ENCODE measurements at places on chromosomes 6 and 20.

GRCh38 chr6:13407709-13408695 is 79.4 kb downstream of the GFOD1 start:
- DNase-seq: peak; percentile 69

- DNase-seq: no peak
Observed at GRCh38 chr20:20795119-20795518, 82.7 kb upstream of the RALGAPA2 start.

- DNase-seq: no peak
Observed at GRCh38 chr6:12748815-12749521, 32.4 kb downstream of the PHACTR1 start.

DNA sequence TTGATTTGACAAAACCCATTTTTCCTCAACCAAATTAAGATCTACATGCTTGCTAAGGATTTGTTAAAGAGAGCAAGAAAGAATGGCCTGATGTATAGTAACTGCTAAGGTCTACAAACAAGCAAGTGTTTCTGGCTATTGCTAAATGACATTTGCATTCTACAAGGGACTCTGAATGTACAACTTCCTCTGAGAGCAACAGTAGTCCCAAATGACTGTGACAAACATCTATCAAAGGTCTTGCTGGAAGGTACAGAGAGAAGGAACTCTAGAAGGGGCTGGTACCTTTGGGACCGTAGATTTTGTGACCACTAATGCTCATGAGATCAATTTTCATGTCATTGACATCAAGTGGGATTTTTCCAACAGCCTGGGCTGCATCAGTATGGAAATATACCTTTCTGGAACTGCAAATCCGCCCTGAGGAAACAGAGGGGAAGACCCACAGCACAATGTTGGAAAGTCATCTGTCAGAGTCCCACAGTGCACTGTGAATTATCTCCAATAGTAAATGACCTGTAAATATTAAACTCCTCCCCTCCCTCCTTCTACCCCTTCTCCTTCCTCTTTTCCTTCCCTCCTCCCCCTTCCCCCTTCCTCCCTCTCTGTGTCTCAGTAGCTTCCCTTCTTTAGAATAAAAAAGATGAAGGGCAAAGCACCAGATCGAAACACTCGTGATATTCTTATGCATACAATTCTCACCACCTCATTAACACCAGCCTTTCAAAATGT is 15.9 kb upstream of the CPNE1 start:
- DNase-seq: no peak

GRCh38 chr20:38104285-38104684 is 60.8 kb downstream of the TGM2 start:
- DNase-seq: no peak

GRCh38 chr20:63979557-63980316 is at the start of gene SAMD10:
TSS of gene SAMD10 (minus strand) at chr20:63979642. CDS start at chr20:63979467, 175 bp downstream.
- DNase-seq: no peak

- DNase-seq: no peak
Observed at GRCh38 chr20:50743087-50743486, 11.7 kb downstream of the PARD6B start.

GRCh38 chr20:7161690-7162089 is 394.2 kb downstream of the BMP2 start:
- no peak for DNase-seq

DNA sequence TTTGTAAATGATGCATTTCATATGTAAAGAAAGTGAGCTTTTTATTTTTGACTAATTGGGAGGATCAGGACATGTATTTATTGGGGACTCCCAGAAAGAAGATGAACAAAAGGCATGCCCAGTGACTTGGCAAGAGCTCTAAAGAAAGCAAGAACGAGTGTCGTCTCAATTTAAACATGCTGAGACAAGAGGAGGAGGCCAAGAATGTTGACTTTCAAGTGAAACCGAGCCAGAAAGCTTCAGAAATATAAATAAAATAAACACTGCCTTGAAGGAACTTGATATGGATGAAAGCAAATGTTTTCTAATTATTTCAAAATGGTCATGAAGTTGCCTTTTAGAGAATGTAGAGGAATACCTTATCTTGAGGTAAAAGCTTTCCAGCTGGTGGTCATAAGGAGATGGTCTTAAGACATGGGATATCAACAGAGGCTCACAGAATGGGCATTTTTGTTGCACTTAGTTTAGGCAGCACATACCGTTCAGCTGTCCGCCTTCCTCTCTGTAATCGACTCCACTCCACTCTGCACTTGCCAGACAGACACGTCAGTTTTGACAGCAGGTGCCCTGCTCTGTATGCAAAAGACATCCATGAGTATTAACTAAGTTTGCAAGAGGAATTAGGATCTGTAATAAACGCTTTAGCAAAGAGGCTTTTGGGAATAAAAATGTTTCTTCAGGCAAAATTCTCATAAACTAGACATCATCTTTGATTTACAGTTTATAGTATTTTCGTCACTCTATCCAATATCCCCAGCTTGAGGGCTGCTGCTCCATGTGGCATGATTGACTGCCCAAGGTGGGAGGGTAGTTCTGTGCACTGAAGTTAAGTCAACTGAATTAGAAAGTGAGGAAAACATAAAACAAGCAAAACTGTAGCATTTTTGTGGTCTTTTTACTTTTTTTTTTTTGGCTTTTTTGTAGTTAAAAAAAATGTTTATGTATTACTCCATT is 613.1 kb downstream of the PKHD1 start:
- no peak for DNase-seq

DNA sequence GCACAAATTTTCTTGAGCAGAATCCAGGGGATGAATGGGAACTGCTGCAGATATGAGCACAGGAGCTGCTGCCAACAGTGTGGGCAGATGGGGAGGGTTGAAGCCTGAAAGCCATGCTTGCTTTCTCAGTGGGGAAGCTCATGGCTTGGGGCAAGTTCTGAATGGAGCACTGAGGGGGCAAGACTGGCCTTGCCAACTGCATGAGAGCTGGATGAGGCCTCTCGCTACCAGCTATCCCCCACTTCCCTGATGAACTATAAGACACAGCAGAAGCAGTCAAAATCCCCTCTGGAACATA is 28.3 kb downstream of the TREM1 start:
- DNase-seq: no peak

DNA sequence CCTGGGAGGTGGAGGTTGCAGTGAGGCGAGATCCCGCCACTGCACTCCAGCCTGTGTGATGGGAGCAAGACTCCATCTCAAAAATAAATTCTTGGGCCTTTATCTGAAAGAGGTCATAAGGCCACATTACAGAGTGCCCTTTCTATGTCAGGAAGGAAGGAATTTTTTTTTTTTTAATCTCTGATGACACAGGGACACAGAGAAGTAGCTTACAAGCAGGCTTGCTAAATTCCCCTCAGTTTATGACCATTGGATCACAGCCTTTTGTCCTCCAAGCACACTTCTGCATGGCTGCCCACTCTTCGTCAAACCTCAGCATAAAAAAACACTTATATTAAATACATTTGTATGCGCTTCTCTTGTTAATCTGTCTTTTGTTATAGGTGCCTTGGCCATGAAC is 7.5 kb upstream of the IFNGR1 start:
- no peak for DNase-seq

- no peak for DNase-seq
Observed at GRCh38 chr6:5679270-5679669, 327.5 kb downstream of the NRN1 start.

DNA sequence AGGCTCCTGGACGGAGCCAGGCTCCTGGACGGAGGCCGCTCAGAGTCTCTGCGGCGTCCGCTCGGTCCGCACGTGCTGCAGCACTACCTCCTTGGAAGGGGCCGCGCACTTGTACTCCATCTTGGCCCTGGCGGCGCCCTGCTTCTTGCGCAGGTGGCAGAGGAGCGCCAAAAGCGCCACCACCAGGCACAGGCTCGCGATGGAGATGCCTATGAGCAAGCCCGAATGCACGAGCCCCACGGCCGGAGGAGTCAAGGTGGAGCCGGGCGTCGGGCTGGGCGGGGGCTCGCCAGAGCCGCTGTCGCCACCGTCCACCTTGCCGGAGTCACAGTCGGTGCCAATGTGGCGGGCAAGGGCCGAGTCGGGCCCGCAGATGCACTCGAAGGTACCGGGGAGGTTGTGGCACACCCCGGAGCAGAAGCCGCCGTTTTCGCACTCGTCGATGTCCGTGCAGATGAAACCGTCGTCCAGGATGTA is 1.7 kb downstream of the THBD start:
- no peak for DNase-seq

DNA sequence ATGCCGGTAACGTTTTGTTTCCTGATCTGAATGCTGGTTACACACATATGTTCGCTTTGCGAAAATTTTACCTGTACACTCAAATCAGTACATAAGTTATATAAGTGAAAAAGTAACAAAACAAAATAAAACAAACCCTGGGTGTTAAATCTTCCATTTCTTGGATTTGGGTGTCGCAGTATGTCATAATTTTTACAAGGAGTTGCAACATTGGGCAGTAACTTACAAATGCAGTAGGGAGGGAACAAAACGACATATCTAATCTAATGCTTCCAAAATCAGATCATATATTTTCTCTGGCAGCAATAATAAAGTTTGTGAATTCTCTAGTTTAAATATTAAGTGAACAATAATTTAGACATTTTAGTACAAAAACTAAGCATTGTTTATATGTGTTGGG is 25.2 kb downstream of the SNX14 start:
- DNase-seq: no peak

GRCh38 chr6:113539202-113539601 is 317.9 kb upstream of the MARCKS start:
- no peak for DNase-seq

DNA sequence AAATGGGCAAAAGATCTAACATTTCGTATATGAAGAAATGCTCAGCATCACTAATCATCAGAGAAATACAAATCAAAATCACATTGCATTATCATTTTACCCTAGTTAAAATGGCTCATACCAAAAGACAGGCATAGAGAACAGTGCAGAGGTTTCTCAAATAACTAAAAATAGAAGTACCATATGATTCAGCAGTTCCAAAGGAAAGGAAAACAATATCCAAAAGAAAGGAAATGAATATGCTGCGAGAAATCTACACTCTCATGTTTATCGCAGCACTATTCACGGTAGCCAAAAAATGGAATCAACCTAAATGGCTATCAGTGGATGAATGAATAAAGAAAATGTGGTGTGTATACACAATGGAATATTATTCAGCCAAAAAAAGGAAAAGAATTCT is 63.5 kb downstream of the VTA1 start:
- DNase-seq: no peak

DNA sequence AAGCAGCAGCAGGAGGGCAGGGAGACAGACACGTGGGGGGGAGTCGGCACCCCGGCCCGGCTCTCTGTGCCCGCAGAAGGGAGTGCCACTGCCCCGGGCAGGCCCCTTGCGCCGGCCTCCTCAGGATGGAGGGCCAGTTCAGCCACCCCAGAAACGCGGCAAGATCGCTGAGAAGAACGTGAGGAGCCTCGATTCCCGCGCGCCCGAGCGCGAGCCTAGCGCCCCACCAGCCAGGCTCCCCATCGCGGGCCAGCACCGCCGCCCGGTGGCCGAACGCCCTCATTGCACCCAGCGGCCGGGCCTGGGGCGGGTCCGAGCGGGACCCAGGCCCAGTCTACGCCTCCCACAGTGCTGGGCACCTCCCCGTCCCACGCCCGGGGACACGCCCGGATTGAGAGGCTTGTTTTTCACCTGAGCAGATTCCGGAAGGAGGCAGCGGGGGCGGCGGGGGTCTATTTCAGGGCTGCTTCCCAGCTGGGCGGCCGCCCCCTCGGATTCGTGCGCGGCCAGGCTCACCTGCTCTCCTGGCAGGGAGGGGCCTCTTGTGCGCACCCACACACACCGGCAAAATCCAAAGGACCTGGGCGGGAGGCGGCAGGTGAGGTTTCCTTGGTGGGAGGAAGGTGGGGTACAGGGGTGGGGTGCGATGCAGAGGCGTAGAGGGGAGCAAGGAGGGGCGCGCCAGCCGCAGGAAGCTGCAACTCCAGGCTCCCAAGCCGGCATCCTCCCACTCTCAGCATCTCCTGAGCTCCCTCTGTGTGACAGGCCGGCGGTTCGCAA is 9.0 kb upstream of the GRM4 start:
- peak; percentile 14 for DNase-seq

- DNase-seq: no peak
Observed at GRCh38 chr20:39132511-39132910, 170.4 kb downstream of the DHX35 start.

DNA sequence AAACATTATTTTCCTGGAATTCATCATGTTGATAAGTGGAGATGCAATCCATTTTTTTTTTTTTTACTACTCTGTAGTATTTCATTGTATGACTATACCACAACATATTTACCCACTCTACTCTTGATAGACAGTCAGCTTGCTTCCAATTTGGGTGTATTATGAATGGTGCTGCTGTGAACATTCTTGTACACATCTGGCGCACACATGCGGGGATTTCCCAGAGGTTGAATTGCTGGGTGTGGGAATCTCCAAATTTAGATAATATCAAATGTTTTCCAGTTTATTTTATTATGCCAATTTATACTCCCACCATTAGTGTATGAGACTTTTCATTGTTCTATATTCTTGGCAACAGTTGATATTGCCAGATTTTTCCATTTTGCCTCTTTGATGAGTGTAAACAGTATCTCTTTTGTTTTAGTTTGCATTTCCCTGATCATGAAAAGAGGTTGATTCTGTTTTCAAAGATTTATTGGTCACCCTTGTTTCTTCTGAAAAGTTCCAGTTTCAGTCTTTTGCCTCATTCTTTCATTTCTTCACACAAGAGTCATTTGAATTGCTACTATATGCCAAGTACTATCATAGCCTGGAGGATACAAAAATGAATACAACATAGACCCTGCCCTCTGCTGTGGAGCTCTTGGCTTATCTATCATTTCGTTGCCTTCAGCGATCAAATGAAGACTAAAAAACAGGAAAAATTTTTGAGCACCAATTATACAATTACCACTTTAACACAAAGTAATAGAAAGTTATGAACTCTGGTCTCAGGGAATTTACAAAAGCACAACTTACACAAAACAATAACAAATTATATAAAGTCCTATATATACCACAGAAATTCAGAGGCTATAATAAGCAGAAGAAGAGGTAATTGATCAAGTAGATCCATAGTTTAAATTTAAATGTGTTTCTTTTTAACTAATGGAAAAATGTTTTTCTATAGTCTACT is 17.1 kb upstream of the NCOA7 start:
- no peak for DNase-seq

- no peak for DNase-seq
Observed at GRCh38 chr6:158028421-158028820, 46.8 kb downstream of the SYNJ2 start.

DNA sequence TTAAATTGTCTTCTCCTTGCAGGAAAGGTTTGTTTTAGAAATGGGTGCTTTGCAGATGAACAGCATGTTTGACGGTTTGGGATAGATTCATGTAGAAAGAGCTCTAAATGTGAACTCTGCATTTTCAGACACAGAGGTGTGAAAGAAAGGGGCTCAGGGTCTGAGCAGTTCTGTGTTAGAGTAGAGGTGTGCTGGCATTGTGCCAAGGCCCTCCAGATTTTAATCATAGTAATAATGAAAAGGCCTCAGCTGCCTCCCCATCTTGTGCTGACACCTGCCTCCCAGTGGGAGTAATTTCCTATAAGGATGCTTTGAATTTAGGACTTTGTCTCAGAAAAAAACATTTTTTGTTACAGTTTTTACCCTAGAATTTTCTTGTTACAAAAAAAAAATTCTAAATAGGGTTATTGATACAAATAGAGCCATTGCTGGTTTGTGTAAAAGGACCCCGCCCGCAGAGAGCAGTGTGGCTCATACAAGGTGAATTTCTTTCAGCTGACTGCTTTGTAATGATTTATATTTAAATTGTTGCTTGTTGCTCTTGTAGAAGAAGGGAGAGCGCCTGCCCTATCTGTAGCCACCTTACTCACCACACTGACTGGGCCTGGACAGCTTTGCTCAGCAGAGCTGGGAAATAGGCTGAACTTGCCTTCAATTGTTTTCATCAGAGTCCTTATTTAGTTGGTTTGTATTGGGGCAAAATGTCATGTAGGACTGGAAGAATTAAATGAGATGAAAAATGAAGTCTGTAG is 294.5 kb downstream of the ZFAND3 start:
- no peak for DNase-seq

Measured in A172 (cell line).